Ureter (tissue), 1 donor: ENCODE measurements at places on chromosomes 7 and 10. TPM values are rescaled to one million over a fixed set of nuclear protein-coding genes. Genes with fewer than 3 reads are reported as not detected.

DNA sequence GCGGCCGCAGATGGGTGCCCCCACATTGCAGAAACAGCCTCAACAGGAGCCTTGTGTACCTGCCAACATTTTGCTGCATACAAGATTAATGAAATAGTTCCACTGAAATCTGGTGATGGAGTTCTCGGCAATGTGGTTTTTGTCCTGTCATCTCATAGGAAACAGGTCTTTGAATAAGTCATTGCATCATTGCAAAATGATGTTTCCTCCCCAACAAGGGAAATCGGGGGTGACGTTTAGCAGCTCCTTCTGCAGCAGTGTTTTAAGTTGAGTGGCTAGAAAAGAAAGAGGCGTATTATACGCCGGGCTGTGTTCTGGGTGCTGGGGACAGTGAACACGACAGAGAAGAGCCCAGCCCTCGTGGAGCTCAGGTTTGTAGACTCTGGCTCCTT, 177.0 kb downstream of the PRKAG2 start:
- DNase-seq, result no peak

The RASA4B gene
- 10.9 TPM for total RNA-seq

The SPDYE5 gene
- 0.39 TPM for total RNA-seq

The FAM25A gene
- total RNA-seq, result not detected

DNA sequence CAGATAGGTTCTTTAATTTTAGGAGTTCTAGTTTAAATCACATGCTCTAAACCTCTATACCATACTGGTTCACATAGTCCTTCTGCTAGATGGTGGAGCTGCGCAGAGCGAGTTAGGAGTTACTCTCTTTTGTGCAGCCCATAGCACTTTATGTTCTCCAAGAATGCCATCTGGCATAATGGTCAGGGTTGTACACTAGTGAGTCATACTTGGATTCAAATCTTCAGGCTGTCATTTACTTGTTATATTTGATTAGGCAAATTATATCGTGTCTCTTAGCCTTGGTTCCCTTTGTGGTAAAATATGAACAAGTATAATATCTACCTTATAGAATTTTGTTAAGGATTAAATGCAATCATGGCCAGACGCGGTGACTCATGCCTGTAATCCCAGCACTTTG, 1078.3 kb downstream of the NRG3 start:
- DNase-seq, result no peak

GRCh38 chr7:130901209-130901783, 167.3 kb upstream of the KLF14 start:
- peak; percentile 67 for DNase-seq

DNA sequence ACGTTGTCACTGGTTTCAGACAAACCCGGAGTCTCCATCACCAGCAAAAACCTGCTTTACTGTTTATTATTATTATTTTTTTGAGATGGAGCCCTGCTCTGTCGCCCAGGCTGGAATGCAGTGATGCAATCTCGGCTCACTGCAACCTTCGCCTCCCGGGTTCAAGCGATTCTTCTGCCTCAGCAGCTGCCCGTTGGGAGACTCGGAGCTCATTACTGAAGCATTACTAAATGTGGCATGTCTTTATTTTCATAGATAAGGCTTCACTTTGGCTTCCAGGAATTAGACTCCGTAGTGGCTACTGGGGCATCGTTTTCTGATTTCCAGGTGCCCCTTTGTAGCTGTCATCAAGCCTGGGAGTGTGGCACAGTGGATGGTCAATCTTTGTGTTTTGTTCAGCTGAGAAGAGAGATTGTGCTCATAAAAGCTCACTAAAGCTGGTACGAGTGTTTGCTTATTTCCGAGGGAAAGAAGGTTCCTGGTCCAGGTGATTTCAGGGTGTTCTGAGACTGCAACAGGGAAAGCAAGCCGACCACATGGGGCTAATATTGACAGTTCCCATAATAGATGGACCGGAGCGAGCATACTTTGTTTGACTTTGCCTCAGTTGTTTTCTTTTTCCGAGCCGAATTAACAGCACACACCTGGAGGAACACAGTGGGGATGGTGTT, 163.1 kb downstream of the CAMK1D start:
- peak; percentile 20 for DNase-seq

The PPP1R9A gene
- total RNA-seq, result 39.5 TPM

The ANLN gene
- total RNA-seq, result 5.8 TPM

The SFTPD gene
- total RNA-seq, result 0.89 TPM

DNA sequence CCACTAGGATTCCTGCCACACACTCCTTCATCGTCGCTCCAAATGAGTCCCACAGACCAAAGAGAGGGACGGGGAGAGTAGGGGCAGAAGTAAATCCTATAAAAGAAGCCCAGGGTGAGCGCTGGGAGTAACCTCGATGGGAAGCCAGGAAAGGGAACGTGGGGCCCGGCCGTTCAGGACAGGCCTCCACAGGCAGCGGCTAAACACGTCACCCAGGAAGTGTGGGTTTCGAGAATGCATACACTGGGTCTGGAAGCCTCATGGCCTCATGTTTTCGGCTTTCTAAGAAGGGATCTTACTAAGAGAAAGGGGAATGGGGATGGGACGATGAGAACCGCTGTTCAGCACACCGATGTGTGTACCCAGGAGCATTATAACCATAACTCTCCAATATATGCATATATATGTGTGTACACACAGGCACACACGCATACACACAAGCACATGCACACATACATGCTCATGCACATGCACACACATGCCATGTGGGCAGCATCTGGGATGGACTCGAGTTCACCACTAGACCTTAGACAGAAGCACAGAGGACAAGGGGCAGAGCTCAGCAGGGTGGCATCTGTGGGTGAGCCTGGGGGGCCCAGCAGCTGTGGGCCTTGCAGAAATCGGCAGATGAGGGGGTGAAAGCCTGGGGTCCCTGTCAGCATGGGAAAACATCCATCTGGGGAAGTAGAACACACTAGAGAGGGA, 14.8 kb upstream of the CNPY1 start:
- DNase-seq, result no peak

- DNase-seq, result no peak
Observed at GRCh38 chr7:152341039-152341913, 94.5 kb downstream of the KMT2C start.

GRCh38 chr7:77685233-77685632, 11.0 kb upstream of the RSBN1L start:
- no peak for DNase-seq

The INMT gene
- 31.4 TPM for total RNA-seq
